ENCODE measurements at places on chromosomes 2 and 18.

DNA sequence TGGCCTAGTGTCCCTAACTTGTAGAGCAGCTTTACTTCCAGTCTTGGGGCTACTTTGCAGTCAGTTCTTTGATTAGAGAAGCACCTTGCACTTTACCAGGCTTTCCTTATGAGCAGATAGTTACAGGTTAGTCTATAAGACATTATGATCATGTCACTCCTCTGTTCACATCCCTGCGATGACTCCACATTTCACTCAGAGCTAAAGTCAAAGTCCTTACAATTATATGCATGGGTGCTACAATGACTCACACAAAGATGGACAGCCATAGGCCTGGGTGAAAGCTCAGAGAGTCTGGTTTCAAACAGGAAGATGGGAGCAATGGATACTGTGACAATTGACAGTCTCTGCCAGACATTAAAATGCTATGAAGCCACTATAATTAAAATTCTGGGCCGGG is 27.1 kb upstream of the SSB start:
- DNase-seq = no peak

DNA sequence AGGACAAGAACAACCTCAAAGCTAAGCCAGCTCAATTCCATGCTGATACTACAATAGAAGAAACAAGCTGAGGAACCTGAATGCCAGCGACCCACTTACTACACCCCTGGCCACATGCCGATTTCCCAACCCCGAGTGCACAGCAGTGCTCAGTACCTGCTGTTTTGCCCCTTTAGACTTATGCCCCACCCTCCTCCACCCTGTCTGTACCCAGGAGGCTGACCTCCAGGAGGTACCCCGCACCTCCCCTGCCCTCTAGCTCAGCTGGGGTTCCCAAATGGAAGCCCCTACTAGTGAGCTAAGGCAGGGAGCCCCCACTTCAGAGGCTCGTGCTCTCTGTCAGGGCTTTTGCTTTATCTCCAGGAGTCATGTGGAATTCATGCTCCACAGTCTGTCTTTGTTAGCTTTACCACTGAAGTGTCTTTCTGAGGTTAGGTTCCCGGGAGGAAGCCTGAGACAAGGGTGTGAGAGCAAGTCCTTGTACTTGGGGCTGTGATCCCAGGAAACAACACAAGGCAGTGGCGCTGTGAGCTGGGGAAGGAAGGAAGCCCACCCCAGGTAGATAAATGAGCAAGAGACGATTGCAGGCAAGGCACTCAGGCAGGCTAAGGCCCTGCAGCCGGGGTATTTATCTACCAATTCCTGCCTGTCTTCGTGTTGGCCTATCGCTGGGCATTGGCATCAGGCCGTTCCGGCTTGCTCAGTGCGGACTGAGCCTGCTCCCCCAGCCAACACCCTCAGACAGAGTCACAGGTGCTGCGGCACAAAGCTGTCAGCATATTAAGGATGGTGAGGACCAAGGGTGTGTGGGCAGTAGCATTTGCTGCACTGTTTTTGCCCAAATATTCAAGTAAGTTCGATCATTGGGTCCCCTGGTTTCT is 220.5 kb downstream of the CYP26B1 start:
- DNase-seq = peak; percentile 7

DNA sequence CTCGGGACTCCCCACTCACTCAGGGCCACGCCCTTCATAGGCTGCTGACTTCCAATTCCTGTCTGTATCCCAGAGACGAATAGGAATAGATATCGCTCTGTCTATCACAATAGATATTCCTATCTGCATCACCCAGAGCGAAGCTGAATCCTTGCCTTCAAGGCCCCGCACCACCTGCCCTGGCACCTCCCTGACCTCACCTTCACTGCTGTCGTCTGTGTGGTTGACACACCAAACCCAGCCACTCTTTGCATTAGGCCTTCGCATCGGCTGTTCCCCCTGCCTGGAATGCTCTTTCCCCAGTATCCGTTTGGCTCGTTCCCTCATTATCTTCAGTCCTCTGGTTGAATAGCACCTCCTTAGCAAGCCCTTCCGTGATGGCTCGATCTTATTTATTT is 43.5 kb downstream of the ATOH8 start:
- DNase-seq = no peak

DNA sequence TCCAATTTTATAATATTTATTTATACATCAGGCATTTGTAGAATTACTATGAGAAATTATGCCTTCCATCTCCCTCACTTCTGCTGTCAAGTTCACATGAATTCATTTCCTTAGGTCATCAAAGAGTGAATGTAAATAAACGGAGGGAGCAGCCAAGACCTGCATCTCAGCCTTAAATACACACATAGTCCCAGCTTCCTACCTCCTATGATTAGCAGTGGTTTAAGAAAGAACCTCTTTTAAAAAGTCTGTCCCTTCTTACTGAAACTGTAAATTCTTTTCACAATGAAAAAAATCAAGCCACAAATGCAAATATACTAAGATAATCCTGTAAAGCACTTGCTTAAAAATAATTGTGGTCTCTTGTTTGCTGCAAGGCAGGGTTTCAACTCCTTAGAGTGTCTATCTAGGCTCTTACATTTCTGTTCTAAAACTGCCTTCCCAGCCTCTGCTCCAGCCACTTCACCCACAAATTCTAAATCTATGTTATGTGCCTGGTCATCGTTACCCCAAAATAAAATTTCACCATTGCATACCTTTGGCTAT is 532.7 kb upstream of the FSHR start:
- no peak for DNase-seq

GRCh38 chr18:34697233-34697632 is 12.9 kb upstream of the DTNA start:
- DNase-seq = no peak

DNA sequence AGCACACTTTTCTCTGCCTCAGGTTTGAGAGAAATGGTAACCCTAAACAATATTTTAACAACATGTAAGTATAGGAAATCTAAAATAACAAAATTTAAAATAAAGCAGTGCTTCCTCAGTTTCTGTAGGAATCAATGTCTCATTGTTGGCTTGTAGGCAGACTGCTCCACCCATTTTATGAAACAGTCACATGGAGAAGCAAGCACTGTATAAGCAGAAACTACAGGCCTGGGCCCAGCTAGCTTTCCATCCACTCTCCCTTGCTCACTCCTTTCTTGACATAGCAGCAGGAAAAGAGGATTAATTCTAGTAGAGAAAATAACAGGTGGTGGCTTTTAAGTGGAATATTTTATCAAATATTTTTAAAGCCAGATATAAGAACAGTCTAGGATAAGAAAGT is 97.2 kb downstream of the PLEKHM3 start:
- DNase-seq = no peak

DNA sequence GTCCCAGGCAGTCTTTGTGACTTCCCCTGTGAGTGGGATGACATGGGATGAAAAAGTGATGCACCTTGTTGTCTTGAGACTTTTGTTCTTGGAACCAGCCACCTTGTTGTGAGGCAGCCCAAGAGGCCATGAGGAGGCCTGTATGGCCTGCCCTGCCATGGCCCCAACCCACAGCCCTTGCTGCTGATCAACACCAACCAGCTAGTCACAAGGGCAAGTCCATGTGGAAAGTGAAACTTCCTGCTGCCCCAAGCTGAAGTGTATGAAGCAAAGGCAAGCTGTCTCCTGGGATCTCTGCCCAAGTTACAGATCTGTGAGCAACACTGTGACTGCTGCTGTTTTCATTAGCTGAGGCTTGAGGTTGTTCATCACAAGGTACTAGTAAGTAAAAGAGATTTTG is 21.6 kb downstream of the TMEM18 start:
- no peak for DNase-seq

GRCh38 chr2:216971593-216971992 is 111.7 kb upstream of the TNP1 start:
- DNase-seq = no peak

DNA sequence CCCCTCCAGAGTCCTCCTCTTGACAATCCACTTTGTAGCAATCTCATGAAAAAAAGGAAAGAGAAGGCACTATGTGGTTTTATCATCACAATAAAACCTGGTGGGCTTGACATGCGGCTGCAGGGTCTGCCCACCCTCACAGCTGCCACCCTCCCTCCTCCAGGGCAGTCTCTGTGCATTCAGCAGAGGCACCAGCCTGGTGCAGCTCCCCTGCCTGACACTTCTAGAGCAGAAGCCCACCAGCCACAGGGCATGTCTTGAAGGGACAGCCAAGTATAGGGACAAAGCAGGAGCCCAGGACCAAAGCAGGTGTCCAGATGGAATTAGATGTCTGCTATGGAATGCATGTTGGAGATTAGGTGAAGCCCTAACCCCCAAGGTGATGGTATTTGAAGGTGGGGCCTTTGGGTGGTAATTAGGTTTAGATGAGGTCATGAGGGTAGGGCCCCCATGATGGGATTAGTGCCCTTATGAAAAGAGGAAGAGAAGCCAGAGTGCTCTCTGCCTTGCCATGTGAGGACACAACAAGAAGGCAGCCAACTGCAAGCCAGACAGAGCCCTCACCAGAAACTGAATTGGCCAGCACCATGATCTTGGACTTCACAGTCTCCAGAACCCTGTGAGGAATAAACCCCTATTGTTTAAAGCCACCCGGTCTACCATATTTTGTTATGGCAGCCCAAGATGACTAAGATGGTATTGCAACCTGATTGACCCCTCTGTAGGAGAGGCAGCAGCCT is 86.9 kb downstream of the MCFD2 start:
- no peak for DNase-seq

GRCh38 chr2:55011831-55012671 is 38.2 kb downstream of the RTN4 start:
- DNase-seq = no peak

DNA sequence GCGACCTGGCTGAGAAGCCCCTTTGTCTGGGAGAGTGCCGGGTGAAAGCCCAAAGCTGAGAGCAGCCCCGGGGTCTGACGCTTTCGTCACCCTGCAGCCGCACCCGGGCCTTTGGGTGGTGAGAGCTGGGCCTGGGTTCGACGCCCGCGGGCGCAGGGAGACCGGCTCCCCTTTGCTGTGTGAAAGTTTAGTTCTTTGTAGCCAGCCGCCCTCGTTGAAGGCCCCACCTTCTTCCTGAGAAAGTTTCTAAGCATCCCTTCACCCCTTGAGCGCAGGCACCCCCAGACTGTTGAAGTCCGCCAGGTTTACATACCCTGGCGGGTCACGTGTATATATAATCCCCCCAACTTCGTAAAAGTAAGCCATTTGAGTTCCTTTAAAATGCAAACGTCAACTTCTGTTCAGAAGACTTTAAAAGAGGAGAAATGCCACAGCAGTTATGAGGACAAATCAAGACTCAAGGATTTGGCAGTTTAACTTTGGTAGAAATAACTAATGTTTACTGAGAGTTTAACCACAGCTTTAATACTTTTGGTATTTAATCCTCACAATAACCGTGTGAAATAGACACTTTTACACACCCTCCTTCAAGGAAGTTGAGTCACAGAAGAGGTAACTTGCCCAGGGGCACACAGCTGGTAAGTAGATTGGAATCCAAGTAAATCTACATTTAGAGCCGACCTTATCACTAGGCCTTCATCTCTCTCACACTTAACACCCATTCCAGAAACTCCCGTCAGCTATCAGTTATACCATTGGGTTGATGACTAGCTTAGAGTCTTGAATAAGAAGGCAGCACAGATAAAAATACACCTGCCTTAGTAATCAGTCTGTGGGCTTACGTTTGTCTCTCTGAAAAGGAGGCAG is 1.1 kb upstream of the MBOAT2 start:
- DNase-seq = no peak

GRCh38 chr2:235945608-235946140 is 222.5 kb downstream of the GBX2 start:
- DNase-seq = no peak

DNA sequence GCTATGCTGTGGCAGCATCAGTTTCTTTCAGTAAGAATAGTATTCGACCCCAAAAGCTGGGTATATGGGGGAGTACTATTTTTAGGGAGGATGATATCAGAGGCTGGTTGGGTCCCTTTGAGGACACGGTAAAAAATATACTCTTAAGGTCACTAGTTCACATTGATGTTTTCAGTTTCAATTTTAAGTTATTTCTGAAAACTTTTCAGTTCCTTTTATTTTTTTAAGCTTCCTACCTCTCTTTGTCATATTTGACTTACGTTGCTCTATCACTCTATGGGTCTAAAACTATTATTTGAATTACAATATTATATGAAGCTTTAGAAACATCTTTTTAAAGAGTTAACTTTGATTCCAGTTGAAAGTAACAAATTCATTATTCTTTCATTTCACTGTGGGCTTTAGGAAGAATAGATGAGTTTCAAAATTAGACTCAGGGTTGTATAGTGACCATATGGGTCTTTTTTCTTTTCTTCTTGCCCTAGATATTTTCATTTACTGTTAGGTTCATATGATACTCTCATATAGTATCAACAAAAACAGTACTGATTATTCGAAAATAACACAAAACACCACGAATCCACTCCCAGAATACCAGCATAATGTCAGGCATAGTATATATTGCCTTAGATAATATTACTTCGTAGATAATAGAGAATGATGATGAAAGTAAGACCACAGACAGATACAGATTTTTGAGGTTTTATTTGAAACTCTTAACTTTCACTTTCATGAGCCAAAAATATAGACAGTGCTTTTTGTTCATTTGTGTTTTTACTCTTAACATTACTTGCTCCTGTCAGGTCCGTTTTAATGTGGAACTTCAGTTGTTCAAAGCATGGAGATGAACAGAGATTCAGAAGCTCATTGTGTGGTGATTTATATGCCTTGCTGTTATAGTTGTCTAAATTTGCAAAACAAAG is 9.8 kb downstream of the RMDN2 start:
- peak; percentile 70 for DNase-seq

- no peak for DNase-seq
Measured at GRCh38 chr2:72950558-72951255, 33.4 kb downstream of the EMX1 start.

Measured in GM10248 (cell line).